Chondrocyte (in vitro differentiated cells): ENCODE measurements at places on chromosomes 2 and 18.

- no peak for DNase-seq
These were observed 2.0 kb downstream of the EIF2AK2 start for GRCh38 chr2:37154785-37155184.

DNA sequence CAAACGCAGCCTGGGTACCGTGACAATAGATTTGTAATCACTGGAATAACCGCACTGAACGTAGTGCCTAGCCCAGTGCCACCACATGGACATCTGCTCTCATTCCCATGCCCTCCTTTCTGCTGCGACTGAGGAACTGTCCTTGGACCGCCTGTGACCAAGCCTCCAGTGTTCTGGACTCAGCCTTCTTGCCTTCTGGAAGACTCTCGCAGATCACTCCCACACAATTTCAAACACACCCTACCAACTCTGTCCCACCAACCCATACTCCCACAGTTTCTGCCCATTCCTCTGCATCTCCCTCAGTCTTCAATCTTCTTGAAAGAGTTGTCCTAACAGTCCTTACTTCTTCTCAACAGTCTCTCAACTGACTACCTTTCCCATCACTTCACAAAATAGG lies 2.1 kb downstream of the RNF149 start:
- no peak for DNase-seq

DNA sequence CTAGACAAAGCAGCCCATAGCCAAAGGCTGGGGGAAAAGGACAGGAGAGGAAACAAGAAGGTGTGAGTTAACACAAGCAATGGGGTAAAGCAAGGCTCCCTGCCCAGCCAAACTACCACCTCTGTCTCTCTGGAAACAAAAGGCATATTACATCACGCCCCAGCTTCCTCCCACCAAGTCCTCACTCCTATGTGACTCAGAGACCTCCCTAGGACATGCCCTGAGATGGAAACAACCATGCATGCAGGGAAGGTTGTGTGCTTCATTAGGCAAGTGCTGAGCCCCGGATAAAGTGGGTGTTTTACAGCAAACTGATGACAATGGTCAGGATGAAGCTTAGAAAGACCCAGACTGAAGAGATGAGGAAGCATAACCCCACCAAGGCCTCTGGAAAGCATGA lies 9.0 kb upstream of the ATRAID start:
- no peak for DNase-seq

- no peak for DNase-seq
These were observed 158.3 kb downstream of the KLHL29 start for GRCh38 chr2:23543302-23543701.

DNA sequence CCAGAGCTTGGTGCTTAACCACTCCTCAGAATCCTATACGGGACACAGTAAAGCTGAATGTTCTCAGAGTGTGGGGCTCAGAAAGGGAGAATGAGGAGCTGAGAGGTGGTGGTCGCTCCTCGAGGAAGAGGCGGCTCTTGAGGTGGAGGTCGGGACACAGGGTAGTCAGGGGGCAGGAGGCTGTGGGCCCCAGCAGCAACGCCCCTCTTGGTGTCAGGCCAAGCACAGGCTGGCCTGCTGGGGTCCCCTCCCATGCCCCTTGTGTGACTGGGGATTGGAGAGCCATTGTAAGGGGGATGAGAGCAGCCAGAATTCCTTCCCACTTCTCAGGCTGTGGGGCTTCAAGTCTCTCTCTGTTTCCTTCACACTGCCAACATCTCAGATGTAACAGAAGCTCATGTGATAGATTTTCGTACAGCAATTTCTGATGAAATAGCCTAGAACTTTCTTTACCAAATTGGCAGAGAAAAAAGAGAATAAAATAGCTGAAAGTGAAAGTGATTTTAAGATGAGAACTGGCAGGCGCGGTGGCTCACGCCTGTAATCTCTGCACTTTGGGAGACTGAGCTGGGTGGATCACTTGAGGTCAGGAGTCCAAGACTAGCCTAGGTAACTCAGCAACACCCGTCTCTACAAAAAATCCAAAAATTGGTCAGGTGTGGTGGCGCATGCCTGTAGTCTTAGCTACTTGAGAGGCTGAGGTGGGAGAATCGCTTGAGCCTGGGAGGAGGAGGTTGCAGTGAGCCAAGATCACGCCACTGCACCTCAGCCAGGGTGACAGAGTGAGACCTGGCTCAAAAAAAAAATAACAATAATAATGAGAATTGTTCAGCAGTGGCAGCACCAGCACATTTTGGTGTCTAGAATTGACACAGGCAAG lies 61.1 kb upstream of the RPL31 start:
- DNase-seq = no peak

DNA sequence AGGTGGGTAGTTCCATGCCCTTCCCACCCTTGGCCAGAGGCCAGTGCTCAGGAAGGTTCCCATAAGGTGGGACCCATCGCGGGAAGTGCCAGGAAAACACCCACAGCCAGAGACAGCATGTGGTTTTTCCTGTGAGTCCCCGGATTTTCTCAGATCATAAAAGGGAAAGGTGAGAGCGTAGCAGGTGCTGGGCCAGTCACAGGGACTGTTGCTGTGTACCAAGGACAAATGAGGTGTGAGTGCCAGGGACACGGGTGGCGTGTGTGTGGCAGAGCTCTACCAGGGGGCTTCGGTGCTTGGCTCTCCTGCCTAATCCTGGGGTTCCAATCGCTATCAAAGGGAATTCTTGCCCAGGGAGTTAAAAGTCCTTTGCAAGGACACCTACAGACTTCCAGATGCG lies 159.6 kb upstream of the SMAD2 start:
- no peak for DNase-seq

- DNase-seq = no peak
These were observed 17.7 kb upstream of the CHRNA1 start for GRCh38 chr2:174781996-174782395.

- no peak for DNase-seq
These were observed 49.9 kb upstream of the CXCR4 start for GRCh38 chr2:136167721-136168475.

DNA sequence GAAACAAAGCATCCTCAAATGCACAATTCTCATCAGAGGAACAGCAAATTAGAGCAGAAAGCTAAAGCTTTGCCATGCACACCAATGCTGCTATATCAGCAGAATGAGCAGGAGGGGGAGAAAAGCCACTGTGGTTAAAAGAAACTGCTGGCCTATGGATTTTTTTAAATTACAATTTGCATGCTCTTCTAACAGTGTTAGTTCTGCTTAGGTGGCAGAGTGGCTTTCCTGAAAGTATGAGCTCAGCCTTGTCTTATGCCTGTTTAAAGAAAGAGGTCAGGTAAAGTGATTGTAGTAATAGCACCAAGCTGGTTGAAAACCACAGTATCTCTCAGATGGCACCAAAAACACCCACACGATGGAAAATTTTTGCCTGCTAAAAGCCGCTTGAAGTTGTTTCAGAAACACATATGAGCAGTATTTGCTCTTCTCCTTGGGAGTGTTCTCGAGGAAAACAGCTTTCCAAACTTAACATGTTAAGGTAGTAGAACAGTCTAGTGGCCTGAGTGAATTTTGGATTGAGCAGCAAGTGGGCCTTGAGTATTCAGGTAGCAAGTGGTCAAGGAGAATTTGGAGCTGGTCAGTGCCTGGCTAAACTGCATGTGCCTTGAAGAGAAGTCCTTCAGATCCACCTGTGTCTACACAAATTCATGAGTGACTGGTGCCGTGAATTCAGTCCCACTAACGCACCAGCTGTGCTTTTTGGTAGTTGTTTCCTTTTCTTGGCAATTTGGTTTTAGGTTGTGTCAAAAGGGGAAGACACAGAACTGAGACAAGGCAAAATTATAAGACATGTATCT lies 19.6 kb upstream of the NDUFV2 start:
- no peak for DNase-seq

DNA sequence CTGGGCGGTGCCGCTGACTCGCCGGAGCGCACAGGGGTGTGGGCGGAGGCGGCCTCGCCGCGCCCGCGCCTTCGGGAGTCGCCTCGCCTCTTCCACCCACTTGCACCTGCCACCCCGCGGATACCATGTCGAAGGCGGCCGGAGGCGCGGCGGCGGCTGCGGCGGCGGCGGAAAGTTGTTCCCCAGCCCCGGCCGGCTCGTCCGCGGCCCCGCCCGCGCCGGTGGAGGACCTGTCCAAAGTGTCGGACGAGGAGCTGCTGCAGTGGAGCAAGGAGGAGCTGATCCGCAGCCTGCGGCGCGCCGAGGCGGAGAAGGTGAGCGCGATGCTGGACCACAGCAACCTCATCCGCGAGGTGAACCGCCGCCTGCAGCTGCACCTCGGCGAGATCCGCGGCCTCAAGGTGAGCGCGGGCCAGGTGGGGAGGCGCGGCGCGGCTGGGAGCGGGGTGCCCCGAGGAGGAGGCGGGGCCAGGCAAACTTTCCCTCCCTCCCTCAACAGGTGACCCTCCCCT lies 766 bp downstream of the CCDC85A start:
- peak; percentile 81 for DNase-seq

DNA sequence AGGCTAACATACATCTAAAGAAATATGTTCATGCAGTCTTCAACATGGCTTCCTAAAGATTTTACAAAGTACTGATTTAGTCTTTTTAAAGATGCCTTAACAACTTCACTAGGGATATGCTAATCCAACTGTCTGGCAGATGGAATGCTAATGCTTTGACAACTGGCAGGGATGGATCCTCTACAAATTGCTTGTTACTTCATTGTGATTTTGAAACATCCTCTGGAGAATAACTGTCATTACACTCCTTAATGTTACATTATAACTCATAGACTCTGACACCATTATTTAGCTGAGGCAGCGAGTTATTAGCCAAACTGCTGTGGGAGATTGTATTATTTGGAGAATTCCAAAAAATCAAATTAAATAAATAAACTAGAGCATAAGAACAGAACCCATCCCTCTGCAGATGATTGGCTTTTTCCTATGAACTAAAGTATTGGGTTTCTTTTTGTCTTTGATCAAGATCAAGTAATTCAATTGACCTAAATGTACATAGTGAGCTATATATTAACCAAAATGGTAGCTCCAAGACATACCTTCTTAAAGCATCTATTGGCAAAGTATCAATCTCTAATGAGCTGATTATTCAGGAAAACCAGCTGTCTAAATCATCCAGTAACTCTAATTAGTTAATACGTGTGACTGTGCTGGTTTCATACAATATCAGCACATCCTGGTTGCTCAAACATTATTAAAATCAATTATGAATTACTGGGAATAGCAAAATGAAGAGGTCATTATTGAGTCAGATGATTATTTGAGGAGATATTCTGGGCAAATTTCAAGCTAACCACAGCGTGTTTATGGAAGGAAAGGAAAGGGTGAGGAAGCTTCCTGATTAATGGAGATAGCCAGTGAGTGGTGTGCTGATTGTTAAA lies 321.3 kb upstream of the TFPI start:
- DNase-seq = no peak

- no peak for DNase-seq
These were observed 143.9 kb upstream of the SIX2 start for GRCh38 chr2:45153121-45153520.

DNA sequence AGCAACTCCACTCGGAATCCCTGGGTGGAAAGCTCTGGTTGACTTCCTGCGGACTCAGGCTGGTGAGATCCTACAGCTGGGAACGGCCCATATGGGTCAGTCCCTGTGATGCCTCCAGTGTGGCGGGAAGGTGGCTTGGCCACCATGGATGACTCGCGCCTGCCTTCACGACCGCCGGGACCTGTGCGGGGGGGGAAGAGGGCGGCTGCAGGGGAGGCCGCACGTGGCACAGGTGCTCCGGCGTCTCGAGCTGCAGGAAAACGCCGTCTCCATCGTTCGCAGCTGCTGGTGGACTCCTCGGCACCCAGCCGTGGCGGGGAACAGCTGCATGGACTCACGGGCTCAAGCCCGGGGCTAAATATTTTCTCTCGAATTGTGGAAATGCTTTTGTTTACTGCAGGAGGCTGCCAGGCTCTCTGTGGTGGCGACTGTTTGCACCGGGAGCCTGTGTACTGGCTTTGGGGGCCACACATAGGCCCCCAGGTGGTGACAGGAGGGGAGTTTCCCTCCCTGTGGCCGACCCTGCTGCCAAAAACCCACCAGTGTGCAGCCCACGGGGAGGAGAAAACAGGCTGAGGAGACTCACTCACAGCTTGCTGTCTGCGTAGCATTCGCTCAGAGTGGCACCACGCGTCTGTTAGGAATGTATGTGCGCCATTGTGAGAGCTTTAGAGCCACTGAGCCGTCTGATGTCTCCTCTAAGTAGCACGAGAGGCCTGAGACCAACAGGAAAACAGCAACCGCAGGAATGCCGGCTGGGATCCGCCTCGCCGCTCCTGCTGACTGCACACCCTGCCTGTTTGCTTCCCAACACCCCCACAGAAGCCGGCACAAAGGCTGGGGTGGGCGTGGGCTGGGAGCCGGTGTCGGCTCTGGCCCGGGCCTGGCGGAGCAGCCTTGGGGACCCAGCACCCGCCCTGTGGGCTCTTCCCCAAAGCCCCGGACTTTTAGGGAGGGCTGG lies 89.2 kb downstream of the NFATC1 start:
- DNase-seq = peak; percentile 98

- no peak for DNase-seq
These were observed 79.0 kb upstream of the PROKR1 start for GRCh38 chr2:68564426-68564825.

- DNase-seq = peak; percentile 62
These were observed 14.0 kb downstream of the TMEM127 start for GRCh38 chr2:96251721-96252292.
